ENCODE measurements at places on chromosomes 11 and 22.

DNA sequence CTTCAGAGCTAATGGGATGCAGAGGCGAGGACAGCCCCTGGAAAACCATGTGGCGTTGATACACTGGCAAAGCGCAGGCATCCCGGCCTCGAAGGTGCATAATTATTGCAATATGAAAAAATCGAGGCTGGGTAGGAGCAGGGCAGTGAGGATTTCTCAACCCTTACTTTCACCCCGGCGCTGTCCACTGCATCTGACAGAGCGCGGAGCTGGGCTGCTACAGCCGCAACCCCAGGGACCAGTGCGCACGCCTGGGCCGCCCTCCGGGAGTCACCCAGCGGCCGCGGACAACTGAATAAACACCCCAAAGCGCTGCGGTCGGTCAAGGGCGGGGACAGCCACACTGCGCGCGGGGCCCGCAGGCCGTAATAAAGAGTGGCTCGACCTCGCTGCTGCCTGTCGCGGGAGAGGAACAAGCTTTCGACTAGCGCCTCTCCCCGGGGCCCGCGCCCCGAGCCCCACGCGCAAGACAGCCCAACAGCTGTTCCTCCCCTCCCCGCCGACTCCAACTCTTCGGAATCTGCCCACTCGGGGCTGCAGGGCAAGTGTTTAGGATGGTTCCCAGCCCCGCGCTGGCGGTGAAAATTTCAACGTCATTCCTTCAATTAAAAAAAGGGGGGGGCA, 3.6 kb upstream of the WT1 start:
- DNase-seq: no peak

GRCh38 chr22:27139935-27140511, 482.6 kb downstream of the MIAT start:
- peak; percentile 30 for DNase-seq

- DNase-seq: no peak
Measured at GRCh38 chr11:28107191-28107749, 686 bp downstream of the KIF18A start.

DNA sequence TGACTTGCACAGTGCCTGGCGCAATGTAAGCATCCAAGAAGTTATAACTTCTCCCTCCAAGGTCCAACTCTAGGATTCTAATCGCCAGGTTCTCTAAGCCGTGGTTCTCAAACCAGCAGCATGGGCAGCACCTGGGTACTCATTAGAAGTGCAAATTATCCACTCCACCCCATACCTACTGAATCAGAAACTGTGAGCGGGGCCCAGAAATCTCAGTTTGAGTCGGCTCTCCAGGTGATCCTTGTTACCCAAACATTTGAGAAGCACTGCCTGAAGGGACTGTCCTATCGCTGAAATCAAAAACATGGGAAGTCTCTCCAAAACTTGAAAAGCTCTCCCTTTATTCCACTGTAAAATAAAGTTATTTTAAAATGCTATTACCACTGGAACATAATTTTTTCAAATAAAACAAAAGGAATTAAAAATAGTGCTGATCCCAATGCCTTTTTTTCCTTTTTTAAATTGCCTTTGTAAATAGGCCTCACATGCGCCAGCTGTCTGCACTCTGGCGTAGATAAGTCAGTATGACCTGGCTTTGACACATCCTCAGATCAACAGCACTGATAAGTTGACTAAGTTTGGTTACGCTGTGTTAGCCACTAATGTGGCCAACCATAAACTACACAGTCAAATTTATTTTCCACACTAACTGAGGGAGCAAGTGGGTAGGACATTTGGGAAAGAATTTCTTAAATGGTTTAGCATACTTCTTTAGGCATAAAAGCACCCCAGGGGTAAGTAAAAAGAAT, 8.4 kb upstream of the CTR9 start:
- no peak for DNase-seq

- DNase-seq: no peak
Measured at GRCh38 chr11:121590772-121591404, 138.1 kb upstream of the SORL1-AS1 start.

DNA sequence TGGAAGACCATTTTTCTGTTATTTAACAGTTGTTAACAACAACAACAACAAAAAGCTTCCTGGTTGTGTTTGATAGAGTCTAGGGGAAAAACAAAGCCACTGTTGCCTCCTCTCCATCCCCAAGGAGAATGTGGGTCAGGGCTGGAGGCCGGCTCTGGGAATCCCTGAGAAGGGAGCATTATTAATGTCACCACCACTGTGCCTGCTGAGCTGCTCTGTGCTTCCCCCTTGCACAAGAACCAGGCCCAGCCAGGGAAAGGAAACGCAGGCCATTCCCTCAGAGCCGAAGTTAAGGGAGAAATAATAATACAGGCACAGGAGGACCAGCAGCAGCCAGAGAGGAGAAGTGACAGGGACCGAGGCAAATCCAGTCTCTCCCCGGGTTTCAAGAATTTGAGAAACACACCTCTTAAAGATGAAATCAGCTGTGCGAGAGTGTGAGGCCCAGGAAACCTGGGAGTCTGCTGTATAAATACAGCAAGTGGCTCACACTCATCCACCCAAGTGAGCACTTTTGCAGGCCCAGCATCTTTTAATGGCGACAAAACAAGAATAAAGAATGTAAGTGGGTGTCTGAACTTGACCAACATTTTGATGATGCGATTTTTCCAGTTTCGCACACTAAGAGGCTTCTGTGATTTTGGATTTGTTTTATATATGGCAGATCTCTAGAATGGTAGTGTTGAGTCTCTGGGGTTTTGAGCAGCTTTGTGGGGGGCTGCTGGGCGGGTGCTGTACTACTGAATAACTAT, 539.2 kb downstream of the NTM start:
- no peak for DNase-seq

DNA sequence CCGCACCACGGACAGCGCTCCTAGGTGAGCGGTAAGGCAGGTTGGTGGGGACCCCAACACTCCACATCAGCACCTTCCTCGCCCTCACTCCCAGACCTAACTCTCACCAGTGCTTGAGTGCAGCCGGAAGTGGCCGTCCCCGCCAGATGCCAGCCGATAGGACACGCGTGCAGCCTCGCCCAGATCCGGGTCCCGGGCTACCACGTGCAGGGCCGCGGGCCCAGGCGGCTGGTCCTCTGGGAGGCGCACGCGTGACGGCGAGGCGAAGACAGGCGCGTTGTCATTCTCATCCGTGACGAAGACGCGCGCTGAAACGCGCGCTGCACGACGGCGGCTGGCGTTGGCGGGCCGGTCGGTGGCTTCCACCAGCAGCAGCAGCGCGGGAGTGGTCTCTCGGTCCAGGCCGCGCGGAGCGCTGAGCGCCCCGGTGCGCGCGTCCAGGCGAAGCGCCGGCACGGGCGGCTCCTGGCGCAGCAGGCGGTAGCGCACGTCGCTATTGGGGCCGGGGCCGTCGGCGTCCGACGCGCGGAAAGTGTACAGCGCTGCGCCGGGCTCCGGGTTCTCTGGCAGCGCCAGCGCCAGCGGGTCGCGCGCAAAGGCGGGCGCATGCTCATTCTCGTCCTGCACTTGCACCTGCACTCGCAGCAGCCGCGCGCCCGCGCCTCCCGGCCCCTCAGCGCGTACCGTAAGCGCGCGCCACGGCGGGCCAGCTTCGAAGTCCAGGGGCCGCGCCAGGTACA, 10.8 kb upstream of the TPP1 start:
- no peak for DNase-seq

DNA sequence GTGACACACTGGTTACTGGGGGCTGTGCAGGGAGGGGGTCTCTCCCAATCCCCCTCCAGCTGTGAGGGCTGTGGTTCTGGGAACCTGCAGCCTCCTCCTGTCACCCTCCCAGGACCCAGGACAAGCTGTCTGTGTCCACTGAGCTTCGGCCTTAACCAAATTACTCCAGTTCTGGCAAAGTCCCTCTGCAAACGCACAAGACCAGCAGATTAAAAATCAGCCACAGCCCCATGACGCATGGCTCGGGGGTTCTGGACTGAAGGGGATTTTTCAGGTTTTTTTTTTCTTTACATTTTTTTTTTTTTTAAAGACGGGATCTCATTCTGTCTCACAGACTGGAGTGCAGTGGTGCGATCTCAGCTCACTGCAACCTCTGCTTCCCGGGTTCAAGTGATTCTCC, 32.2 kb upstream of the A4GALT start:
- DNase-seq: no peak

- DNase-seq: peak; percentile 78
Measured at GRCh38 chr11:111557425-111558111, 17.0 kb downstream of the LAYN start.

- no peak for DNase-seq
Measured at GRCh38 chr22:19599626-19600243, 75.5 kb upstream of the CLDN5 start.

DNA sequence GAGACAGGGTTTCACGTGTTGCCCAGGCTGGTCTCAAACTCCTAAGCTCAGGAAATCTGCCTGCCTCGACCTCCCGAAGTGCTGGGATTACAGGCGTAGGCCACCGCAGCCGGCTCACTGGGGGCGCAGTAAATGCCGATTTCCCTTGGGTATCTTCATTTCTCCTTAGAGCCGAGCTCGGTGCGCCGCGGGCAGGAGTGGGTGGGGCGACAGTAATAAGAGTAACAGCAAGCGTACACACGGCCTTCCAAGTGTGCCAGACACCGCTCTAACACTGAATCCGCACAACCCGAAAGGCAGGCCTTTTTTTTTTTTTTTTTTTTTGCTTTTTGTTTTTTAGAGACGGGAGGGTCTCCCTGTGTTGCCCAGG, 500 bp upstream of the ADSL start:
- DNase-seq: no peak

DNA sequence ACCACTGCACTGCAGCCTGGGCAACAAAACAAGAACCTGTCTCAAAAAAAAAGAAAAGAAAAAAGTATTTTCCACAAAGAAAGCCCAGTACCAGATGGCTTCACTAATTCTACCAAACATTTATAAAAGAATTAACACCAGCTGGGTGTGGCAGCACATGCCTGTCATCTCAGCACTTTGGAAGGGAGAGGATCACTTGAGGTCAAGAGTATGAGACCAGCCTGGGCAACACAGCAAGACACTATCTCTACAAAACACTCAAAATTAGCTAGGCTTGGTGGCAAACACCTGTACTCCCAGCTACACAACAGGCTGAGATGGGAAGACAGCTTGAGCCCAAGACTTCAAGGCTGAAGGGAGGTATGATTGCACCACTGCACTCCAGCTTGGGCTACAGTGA, 20.1 kb downstream of the RSF1 start:
- no peak for DNase-seq

All from fibroblast of the conjunctiva (primary cell).